ENCODE measurements at places on chromosomes 16 and 17.

DNA sequence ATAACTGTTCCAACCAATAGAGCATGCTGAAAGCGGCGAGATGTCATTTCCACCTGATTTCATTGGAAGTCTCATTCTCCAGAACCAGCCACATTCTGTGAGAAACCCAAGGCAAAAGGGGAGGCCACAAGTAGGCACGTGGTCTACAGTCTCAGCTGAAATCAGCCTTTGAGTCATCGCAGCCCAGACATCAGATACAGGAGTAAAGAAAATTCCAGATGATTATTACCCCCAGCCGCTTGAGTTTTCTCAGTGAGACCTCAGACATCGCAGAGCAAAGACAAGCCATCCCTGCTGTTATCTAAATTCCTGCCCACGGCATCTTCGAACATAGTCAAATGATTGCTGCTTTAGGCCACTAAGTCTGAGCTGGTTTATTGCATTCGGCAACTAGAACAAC, 23.1 kb downstream of the STAT3 start:
- DNase-seq, result no peak

DNA sequence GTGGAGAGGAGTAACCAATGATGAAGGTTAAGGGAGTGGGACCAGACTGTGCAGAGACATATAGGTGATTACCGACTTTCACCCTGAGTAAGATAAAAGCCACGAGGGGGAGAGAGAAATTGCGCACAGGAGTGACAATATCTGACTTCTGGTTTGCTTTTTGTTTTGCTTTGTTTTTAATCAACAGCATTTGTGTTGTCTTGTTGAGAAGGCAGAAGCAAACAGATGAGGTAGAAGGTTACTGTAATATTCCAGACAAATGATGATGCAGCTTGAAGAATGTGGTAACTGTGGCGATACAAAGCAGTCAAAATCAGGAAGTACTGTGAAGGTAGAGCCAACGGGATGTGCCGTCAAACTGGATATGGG, 7.5 kb downstream of the PELP1 start:
- DNase-seq, result no peak

- DNase-seq, result no peak
These were observed 32.7 kb downstream of the ZZEF1 start for GRCh38 chr17:4110152-4110551.

DNA sequence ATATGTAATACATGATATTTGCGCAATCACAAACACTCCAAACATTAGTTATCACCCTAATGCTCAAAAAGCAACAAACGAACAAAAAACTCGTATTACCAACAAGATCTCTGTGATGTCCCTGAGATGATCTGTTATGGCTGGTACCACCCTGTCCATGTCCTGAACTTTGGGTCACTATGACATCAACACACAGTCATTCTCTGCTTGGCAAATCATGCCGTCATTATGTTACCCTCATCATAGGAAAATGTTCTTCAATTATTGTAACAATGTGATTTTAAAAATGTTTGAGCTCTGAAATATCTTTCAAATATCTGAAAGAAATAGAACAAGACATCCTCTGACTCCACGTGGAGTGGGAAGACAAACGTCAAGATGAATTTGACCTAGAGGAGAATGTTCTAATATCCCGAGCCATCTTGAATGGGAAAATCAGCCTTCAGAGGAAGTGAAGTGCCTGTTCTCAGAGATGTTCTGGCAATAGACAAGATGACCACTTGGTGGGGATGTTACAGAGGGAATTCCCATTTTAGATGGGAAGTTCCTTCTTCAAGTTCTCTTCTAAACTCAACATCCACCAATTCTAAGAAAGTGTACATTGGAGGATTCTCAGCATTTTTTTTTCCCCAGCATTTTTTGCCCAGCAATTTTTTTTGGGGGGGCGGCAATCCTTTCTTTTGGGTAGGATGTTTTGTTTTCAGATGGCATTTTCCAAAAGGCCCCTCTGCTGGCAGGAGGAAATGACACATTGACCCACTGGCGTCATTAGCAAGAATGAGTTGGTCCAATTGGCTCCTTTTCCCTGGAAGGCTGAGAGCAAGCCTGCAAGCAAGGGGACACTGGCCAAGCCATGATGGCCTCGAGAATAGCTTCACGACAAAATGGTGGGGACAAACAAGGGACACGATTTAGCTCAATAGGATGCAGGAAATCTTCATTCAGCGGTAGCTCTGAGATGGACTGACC, 3.7 kb upstream of the HSD17B2 start:
- no peak for DNase-seq

DNA sequence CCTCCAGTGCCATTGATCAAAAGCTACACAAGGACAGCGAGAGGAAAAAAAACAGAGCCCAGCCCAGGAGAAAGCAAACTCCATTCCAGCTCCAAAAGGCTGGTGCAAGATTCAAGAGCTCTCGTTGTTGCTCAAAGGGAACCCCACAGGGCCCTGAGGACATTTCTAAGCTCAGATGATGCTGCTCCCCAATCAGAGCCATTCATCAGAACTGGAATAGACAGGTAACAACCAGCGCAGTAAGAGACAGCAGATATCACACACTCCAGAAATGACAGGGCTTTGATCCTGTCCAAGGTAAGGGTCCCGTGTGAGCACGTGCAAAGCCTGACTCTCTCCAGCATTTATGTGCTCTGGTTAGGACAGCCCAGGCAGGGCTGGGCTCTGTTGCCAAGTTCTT, 20.1 kb downstream of the PMP22 start:
- no peak for DNase-seq

DNA sequence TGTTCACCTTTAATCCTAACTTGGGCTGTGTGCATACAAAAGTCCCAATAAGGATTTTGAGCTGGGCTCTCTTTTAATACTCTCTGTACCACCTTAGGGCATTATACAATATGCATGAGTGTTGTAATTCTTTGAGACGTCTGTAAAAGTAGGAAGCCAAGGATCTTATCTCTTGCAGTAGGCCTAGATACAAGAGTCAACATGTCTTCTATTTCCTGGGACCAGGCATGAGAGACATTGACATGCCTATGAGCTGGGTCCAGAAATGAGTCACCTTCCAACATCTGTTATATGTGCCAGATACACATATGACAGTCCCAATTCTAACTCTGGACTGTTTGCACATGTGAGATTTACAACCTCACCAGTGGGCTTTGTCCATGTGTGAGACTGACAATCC, 1911.2 kb downstream of the TP53TG3F start:
- no peak for DNase-seq

GRCh38 chr17:79214459-79214858, 139.8 kb downstream of the ENGASE start:
- DNase-seq, result no peak

- no peak for DNase-seq
These were observed 64.5 kb downstream of the NDE1 start for GRCh38 chr16:15714393-15715172.

DNA sequence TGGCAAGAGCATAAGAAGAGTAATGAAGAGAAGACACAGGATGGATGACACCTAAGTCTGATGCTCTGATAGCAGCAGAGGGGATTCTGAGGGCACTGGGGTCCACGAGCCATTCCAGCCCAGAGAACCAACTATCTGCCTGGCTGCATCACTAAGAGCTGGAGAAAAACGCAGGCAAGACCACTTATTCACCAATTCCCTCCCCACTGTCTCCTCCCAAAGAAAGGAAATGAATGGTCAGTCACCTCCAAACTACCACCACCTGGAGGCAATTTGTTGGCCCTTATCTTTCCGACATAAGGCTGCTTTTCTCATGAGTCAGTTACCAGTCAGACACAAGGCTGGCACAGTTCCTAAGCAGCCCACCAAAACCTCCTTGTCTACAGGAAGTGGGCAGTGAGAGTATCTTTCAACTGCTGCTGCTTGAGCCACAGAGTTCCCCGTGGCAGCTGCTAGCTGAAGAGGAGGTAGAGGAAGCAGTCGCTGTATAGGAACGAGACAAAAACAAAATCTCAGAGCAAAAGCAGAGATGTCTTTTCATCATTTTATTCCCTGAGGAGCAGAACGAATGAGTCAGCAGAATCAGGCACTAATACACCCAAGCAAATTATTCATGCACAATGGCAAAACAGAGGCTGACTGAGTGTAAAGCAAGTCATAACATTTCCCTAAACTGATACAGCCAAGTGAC, 111.1 kb downstream of the SMG6 start:
- DNase-seq, result no peak

- DNase-seq, result no peak
These were observed 9.7 kb upstream of the ITGA3 start for GRCh38 chr17:50046179-50046578.

All from hypothalamus (tissue), 51 donors.